Mesenteric fat pad (tissue), 1 donor: ENCODE measurements at places on chromosomes 5 and 9. TPM values are rescaled to one million over a fixed set of nuclear protein-coding genes. Genes with fewer than 3 reads are reported as not detected.

GRCh38 chr9:37943345-37944265 is 39.7 kb upstream of the SLC25A51 start:
- DNase-seq, result no peak

Gene RALGPS1
- total RNA-seq, result 4.8 TPM

DNA sequence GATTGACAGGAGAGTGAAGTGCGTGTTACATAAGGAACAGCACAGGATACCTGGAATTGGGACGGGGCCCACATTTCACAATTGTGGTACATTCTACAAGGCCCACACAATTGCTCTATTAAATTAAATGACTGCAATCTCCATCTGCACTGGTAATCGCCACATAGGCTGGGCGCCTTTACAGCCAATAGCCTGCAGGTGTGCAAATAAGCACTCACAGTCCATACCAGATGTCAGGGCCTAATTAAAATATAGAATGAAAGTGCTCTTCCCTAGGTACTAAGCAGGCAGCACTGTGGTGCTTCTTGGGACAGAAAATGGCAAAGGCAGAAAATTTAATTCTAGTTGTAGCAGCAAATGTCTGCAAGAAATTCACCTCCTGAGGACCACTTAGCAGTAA is 82.7 kb downstream of the ATP10B start:
- no peak for DNase-seq

DNA sequence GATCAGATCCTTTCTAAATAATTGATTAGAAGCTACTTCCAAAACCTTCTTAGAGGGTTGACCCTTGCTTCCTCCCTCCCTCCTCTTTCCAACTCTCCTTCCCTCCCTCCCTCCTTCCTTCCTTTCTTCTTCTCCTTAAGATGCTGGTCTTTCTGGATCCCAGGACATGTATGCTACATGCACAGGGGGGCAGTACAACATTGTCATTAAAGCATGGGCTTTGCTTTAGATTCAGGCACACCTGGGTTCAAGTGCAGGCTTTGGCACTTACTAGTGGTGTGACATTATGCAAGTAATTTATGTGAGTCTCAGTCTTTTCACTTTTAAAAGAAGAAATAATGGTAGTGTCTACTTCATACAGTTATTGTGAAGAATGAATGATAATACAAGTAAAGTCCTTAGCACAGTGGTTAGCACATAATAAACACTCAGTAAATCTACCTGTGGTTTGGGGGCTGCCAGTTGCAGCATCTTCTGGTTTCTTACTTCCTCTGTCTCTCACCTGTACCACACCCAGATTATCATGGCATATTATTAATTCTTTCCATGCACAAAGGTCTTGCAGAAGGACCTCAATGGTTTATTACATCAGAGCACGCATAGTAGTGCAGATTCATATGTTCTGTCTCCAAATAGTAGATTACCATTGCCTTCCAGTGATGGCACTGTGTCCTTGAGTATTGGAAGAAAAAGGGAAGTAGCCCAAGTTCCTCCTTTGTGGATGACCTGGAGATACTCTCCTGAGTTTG is 154.1 kb downstream of the ARHGAP26 start:
- DNase-seq, result no peak
